ENCODE measurements at places on chromosomes 4 and X.
A peak's percentile ranks its signal among the peaks of the same experiment; 100 is the strongest.

DNA sequence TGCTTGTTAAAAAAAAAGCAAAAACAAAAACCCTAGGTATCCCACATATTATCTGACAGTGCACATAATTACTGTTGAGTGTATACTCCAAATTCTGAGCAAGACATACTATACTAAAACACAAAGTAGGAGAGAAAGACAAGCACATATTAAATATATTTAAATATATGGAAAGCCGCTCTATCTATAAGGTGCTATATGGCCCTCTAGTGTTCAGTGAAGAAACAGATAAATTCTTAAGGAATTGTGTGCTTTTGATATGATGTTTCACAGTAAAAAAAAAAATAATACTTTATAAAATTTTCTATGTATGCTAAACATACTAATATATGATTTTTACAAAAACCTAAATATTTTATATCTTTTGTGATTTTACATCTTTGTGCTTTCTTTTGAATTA is 137.8 kb downstream of the FBXW7 start:
- peak; percentile 37 for DNase-seq

DNA sequence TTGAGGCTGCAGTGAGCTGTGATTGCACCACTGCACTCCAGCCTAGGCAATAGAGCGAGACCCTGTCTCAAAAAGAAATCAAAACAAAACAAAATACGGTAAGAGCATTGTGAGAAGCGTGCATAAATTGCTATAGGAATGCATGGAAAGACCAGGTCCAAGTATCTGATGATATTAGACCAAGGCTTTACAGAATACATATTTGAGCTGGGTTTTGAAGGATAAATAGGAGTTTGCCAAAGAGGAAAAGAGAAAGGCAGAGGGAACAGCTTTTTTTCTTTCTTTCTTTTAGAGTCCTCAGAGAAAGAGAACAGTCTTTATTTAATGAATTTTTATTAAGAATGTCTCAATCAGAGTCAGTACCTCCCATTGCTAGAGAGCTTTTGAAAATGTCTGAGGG is 79.5 kb upstream of the PRPS1 start:
- no peak for DNase-seq

DNA sequence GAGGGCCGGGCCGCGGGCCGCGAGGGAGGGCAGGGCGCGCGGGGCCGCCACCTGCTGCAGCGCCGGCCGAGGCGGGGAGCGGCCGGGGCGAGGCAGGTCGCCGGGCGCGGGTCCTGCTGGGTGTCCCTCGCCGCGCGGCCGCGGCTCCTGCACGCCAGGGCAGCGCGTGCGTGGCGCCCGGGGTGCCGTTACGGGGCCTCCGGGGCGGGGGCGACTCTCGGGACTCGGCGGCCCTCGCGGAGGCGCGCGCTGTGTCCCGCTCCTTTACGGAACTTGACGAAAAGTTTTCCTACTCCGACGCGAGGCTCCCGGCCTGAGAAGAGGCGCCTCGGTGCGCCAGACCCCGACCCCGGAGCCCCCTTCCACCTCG is 329 bp downstream of the TBC1D14 start:
- DNase-seq = peak; percentile 47

- no peak for DNase-seq
These were observed 3.9 kb downstream of the UBE2D3 start for GRCh38 chr4:102823464-102823863.

DNA sequence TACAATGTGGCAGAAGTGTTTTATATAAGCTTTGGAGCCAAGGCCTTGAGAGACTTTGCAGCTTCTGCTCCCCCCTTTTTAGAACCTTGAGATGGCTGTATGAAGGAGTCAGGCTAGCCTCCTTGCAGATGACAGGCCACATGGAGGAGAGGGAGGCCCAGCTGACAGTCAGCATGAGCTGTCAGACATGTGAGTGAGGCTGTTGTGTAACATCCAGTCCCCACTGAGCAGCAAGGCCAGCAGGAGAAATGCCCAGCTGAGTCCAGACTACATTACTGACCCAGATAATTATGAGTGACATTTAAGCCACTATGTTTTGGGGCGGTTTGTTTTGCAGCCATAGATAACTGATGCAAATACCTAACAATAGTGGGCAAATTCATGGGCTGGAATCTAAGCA is 515.3 kb upstream of the ARX start:
- no peak for DNase-seq

- no peak for DNase-seq
These were observed 43.4 kb upstream of the CLNK start for GRCh38 chr4:10728016-10728415.

DNA sequence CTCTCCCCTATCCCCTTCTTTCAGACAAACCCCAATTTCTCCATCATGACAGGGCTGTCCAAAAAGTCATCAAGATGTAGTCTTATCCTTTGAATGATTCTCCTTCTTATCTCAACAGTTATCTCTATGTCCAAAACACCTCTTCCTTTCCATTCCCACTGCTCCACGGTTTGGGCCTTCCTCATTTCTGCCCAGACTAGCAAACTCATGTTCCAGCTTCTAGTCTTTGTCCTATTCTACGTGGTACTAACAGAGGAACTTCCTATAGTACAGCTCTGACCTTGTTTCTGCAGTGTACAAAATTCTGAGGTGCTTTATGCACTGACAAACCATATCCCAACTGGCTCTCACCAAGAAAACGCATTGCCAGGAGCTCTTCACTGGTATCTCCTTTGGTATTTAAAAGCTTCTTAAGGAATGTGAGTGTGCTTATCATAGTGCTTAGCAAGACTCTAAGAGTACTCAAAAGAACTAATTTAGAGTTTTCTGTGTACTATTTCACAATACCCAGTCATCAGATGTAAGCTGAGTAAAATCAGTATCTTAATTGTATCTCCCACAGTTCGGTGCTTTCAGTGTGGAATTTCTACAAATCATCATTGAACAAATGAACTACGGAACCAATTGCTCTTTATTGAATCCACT is 65.5 kb downstream of the MAML3 start:
- no peak for DNase-seq

DNA sequence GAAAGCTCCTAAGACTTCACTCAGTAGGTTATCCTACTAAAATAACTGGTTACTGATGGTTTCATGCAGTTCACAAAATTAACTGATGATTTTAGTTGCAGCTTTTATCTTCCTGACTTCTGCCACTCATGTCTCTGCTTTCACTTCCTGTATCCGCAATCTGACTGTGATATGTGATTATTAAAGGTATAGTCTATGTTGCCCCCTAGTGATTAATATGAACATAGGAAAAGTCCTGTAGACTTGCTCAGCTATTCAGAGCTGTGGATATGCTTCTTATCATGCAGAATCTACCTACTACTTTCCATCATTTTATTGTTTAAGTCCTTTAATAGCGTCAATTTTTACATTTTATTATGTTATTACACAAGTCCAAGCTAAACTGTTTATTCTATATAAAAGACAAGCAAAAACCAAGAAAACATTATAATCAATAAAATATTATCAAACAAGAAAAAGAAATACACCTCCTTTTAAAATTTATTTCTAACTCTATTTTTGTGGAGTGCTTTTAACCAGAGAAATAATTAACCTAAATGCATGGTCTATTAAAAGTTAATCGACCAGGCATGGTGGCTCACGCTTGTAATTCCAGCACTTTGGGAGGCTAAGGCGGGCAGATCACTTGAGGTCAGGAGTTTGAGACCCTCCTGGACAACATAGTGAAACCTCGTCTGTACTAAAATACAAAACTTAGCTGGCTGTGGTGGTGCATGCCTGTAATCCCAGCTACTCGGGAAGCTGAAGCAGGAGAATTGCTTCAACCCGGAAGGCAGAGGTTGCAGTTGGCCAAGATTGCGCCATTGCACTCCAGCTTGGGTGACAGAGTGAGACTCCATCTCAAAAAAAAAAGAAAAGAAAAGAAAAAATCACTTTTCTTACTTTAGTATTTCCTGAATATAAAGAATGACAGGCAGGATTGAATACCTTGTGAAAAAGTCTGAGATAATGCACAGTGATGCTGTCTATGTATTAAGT is 40.4 kb upstream of the TLR2 start:
- DNase-seq = peak; percentile 47

DNA sequence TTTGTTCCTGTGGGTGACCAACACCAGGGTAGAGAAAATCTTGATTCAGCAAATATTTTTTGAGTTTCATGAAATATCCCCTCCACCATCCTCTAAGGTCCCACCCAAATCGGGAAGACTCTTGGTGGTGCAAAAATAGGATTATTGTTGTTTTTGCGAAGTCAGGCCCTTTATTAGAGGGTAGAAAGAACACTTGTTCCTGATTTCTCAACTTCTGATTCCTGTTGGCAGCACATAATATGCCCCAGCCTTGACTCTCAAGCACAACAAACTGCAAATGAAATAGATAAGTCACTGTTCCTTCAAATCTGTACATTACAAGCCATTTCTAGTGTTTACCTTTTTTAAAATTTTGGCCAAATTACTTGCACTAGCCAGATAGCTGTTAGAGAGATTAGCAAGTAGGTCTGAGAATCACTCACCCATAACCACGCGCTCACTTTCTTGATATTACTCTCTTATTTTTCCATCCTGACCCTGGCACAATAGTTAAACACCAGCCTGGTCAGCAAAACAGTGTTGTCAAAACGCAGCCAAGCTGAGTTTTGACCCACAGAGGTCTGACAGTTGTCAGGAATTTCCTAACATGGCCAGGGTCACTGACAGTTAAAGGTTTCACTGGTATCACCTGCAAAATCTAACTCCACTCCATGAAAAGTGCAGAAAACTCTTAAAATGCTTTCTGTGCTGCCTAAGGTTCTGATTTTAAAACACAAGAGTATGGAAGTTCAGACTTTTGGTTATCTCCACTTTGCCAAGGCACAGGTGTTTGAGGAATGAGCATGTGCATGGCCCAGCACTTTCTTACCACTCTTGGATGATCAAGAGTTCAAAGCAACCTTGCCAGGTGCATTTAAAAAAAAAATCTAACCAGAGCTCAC is 69.8 kb downstream of the RBM47 start:
- DNase-seq = no peak

GRCh38 chr4:102627831-102628523 is 126.8 kb downstream of the NFKB1 start:
- no peak for DNase-seq

GRCh38 chrX:40098264-40099054 is 701 bp upstream of the BCOR start:
- DNase-seq = peak; percentile 72

DNA sequence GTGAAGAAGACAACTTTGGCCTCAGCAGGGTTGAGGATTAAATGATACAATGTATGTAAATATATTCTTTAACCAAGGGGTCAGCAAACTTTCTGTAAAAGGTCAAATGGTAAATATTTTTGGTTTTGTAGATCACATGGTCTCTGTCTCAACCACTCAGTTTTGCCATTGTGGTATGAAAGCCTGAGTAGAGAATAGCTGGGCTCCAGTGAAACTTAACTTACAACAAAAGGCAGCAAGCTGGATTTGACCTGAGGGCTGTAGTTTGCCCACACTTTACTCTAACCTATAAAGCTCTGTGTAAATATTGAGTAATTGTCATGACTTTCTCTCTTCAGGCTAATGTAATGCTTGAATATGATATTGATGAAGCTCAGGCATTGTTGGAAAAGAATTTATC is 19.6 kb downstream of the VBP1 start:
- no peak for DNase-seq

- no peak for DNase-seq
These were observed 601 bp upstream of the FGFBP2 start for GRCh38 chr4:15963576-15963975.

DNA sequence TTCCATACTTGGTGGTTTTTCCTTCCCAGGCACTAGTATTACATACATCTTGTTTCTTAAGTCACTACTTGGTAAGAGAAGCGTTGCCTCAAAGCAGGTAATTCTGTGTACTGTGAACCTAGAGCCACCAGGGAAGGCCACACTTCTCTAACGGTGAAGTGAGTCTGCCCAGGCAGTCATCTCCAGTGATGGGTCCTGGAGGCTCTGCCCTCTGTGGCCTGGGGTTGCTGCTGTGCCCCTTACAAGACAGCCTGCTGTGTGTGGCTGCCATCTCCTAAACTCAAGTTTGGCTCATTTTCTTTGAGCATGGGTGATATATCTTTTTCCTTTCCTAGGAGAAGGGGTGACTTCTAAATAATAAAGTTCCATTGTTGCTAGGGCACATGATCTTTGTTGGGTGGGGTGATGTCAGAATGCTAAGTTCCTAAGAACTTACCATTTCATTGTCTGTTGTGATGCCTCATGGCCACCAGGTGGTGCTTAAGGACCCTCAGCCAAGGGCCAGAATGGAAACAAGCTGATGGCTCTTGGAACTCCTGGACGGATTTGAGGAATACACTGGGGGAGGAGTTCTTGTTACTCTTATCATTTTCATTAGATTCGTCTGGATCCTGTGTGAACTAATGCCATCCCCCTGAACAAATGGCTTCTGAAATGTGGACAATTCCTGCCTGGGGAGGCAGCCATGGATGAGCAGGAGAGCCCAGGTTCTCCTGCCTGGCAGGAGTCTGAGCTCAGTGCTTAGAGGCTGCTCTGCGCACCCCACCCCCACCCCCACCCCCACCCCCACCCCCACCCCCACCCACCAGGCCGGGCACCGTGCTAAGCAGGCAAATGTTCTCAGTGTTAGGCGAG is 41.1 kb upstream of the WDR1 start:
- peak; percentile 89 for DNase-seq

GRCh38 chr4:4248885-4249203 is 821 bp upstream of the TMEM128 start:
- DNase-seq = no peak

DNA sequence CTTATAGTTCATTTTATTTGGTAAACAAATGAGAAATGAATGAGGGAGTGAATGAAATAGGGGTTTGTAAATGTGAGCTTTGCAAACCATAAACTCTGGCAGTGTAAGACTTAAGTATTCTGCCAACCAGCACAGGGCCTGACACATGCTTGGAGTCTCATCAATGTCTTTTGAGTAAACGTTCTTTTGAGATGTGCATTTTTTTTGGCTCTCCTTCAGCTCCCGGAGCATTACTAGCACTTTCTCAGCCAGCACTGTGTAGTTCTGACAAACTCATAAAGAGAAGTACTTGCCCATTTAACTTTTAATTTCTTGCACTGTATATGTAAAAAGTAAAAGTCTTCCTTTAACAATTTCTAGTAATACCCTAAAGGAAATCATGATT is 245.3 kb downstream of the HS3ST1 start:
- no peak for DNase-seq

GRCh38 chr4:84908876-84909275 is 57.6 kb downstream of the WDFY3 start:
- no peak for DNase-seq

DNA sequence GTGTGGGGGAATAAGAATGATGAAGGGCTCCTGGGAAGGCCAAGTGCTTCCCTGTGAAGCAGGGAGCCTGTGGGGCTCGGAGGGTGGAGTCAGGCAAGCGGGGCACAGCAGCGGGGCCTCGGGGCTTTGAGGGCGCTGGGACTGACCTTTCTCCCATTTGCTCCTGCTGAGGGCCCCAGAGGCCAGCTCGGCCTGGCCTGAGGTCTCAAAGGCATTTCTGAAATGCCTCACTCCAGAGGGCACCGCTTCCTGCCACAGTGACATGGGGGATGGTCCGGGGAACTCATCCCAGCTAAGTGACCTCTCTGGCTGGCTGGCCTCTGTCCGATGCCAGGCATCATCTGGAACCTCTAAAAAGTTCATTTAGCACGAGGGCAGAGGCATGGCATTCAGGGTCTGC is 98.8 kb upstream of the STX18 start:
- DNase-seq = peak; percentile 75

DNA sequence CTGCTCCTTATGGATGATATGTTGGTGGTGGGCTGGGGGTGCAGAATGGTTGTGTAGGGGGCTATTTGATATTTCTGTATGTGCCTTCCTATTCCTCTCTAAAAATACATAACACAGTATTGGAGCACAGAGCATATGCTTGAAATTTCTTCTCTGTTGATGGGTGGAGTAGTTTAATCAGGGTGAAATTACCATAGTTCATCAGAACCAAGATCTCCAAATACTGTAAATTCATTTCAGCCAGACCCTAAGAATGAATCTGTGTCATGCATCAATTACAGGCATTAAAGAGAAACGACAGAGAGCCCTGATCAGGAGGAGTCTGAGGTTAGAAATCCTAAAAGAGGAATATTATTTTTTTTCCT is 25.1 kb upstream of the CCDC149 start:
- no peak for DNase-seq
